Hippocampal formation (tissue), 2 donors: ENCODE measurements at places on chromosomes 3 and 15.

GRCh38 chr3:66152336-66152735 lies 68.5 kb upstream of the SLC25A26 start:
- DNase-seq: no peak

GRCh38 chr3:47976135-47976732 lies 40.0 kb downstream of the MAP4 start:
- DNase-seq: no peak

- DNase-seq: no peak
Observed at GRCh38 chr3:5347486-5347885, 160.0 kb downstream of the EDEM1 start.

GRCh38 chr3:142019794-142020320 lies 129.5 kb downstream of the TFDP2 start:
- DNase-seq: no peak

DNA sequence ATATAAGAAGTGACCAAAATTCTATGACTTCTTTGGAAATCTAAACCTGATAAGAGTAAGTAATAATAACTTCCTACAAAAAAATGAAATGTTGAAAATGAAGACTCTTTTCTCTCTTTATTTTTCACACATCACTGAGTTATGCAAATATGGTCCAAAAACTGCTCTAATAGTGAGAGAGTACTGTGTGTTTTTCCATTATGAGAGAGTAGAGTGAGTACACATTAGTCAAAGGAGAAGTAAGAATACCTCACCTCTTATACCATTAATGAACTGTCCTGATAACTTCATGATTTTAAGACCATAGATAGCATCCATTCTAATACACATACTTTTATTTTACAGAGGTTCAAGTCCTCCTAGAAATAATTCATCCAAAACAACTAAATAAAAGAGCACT lies 1310.2 kb downstream of the SI start:
- DNase-seq: no peak

GRCh38 chr15:76935620-76936019 lies 4.1 kb downstream of the RCN2 start:
- DNase-seq: no peak

DNA sequence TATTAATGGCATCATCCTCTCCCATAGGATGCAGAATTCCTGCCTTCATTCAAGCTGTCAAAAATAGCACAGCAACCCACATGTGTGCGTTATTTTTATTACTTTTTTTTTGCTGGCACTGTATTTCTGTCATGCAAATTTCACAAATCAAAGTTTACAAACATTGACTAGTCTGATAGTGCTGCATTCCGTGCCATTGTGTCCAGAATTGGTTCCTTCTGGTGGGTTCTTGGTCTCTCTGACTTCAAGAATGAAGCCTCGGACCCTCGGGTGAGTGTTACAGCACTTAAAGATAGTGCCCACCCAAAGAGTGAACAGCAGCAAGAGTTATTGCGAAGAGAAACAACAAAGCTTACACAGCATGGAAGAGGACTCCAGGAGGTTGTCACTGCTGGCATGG lies 490.2 kb downstream of the GABRG3 start:
- DNase-seq: no peak

DNA sequence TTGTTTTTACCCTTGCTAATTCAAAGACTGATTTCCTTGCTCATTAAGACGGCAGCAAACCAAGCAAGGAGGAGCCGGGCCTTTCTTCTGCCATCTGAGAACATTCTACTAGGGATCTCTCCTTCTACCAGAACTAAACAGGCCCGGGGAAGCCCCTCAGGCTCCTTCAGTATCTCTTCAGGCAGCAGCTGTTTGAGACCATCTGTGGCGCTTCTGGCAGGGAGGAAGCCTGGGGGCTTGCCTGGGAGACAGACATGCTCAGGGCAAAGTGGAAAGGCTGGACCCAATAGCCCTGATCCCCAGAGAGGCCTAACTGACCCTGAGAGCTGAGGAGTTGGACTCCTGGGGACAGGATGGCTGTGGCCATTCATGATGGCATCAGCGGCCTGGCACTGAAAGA lies 67.9 kb downstream of the FEM1B start:
- DNase-seq: no peak

- DNase-seq: no peak
Observed at GRCh38 chr3:123275691-123276090, 73.9 kb downstream of the SEC22A start.

- no peak for DNase-seq
Observed at GRCh38 chr3:37484884-37485559, 310.6 kb upstream of the LRRFIP2 start.

DNA sequence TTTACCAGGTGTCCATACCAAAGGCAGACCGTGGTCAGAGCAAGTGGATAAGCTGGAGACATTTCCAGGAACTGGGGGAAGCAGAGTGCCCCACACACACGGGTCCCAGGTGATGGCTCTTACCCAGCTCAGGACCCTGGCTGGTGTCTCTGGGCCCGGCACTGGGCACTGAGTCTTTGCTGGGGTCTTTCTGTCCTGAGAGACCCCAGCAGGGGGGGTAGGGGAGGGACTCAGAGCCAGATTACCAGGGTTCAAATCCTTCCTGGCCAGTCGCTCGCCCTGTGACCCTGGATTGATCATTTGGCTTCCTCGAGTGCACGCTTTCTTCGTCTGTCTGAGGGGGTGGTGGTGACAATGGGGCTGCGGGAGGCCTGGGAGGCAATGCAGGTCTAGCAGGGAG lies 95.7 kb downstream of the PLXNA1 start:
- no peak for DNase-seq

DNA sequence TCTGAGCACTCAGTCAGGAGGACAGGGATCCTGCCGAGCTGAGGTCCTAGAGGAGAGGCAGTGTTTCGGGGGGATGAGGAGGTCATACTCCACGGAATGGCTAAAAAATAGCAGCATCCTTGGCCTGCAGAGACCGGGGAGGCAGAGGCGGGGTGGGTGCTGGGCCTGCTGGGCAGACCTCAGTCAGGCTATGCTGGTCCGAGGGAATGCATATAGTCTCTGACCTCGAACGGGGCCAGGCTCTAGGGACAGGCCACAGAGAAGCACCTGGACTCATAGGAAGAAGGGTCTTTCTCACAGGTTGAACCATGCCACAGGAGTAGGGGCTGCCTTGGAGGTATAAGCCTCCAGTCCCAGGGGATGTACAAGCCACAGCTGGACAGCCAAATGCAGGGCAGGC lies 14.0 kb upstream of the SKIC8 start:
- DNase-seq: no peak
